Activated CD4-positive, alpha-beta T cell treated with anti-CD3 and anti-CD28 coated beads, Interleukin-2, Interleukin-4, amounts not matched to agents 100 ng/mL and 50 ng/mL, durations not matched to agents 16 hours and 8 hours (primary cell): ENCODE measurements at places on chromosomes 12 and 14.

- DNase-seq = no peak
These were observed 407.3 kb downstream of the AEBP2 start for GRCh38 chr12:19846574-19846973.

- peak; percentile 82 for DNase-seq
These were observed 412.9 kb downstream of the RAD51B start for GRCh38 chr14:68232300-68233055.

DNA sequence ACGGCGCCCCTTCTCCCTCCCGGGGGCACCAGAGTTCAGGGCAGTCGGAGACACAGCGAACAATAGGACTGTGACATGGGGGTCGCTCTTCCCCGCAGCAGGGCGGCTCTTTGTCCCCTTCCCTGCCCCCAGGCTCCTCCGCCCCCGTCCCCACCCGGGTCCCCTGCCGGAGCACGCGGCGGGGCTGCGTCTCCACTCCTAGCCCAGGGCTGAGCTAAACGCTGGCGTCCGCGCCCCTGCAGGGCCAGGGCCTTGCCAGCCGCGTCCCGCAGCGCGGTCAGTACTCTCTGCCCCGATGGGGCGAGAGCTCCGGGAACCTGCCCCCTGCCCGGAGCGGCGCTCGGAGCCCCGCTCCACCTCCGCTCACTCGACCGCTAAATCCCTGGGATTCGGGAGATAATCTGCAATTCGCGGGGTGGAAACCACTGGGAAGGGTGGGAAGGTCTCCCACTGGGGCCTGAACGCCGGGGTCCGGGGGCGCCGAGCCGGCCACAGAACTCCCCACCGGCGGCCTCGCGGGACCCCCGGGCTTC is 825 bp upstream of the CCDC85C start:
- no peak for DNase-seq

DNA sequence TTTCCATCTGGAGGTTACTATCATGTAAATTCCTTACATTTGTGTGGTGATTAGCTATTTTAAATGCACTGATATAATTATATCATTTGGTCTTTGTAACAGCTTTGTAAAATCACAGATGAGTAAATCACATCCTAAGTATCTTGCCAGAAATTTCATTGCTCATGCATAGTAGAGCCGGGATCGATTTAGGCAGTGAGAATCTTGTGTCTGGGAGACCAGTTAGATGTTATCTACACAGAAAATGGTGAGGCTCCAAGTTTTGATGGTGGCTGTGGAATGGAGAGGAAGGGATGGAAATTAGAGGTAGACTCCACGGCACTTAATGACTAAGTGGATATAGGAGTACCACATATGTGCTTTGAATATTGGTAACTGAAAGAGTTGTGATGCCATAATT is 156.3 kb downstream of the MSRB3 start:
- no peak for DNase-seq

GRCh38 chr12:115155665-115156645 is 472.0 kb upstream of the TBX3 start:
- DNase-seq = no peak

DNA sequence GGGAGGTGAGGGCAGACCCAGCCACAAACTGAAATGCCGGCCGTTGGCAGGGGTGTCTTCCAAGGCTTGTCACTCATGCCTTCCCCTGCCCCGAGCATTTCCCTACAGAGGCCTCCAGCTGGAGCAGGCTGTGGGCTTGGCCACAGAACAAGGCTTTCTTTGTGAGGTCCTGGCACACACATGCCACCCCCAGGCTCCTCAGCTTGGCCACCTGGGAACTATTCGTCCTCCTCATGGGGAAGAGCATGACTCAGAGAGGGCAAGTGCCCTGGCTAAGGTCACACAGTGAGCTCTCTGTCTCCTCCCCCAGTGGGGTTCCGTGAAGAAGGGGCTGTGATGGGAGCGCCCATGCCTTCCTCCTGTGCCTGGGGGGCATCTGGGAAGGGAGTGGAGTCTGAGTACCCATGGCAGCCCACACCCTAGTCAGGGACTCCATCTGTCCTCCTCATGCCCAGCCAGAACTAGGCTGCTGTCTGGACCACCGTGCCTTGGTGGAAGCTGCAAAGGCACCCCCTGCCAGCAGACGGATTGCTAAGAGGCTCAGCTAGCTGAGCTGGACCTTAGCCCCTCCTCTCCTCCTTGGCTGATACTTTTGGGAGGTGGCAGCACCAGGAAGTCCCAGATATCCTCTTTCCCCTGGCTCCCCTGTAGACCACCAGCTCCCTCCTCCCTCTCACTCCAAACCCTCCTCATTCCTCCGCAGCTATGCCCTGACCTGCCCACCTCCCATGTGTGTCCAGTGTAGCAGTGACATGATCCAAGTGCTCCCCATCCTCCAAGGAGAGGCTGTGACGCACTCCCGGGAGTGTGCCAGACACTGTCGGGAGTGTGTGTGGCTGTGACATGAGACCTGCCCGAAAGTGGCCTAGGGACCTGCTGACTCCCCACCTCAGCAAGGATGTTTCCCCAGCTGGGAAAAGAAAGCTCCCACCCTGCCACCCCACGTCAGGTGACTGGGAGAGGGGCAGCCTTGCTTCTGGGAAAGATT is 21.4 kb downstream of the ABCB9 start:
- DNase-seq = no peak

DNA sequence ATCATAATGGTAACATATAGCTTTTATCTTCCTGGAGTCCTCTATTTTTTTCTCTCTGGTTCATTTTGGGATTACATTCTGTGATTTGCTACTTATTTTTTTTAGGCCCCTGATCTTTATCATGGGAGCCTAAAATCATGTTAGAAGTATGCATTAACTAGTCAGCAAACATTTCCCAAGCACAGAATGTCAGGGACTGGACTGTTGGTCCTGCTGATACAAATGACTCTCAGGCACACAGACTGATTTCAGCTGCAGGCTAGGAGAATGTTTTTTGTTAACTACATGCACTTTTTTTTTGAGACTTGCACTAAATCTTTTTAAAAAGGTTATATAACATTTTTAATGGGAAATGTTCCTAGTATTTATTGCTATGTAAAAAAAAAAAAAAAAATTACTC is 131.1 kb downstream of the ACSS3 start:
- DNase-seq = no peak

GRCh38 chr12:104427547-104427938 is 29.2 kb upstream of the CHST11 start:
- DNase-seq = peak; percentile 39

- DNase-seq = peak; percentile 93
These were observed 22.3 kb downstream of the GALNT6 start for GRCh38 chr12:51368640-51369517.

DNA sequence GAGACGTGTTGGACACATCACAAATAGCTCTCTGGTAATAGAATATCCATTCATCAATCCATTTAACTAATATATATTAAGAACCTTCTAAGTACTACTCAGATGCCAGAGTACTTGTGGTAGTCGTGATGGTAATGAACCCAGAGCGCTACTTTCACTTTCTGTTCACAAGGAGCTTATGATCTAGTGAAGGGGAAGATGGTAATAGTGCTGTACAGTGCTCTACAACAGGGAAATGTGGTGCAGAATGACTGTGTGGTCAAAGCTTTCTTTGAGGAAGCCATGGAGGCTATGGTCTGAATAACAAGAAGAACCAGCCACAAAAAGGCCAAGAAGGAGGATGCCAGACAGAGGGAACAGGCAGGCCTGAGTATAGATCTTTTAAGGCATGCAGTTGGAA is 212.0 kb downstream of the PTPRO start:
- peak; percentile 49 for DNase-seq

GRCh38 chr12:25644979-25645378 is 91.9 kb upstream of the LMNTD1 start:
- DNase-seq = no peak

DNA sequence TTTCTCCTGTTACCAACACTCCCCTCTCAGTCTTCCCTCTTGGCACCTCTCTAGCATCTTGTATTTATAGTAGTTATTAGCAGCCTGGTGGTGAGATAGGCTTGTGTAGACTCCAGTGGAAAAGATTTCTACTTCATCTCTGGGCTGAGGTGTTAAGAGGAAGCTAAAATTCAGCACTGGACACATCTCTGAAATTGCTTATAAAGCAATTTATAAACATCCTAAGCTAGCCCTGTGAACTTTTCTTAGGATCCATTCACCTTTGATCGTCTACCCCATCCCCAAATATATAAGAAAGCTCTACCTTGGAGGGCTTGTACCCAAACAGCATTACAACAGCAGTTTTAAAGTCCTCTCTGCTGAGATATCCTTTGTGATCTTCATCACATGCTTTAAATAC is 928 bp downstream of the EFCAB11 start:
- no peak for DNase-seq

DNA sequence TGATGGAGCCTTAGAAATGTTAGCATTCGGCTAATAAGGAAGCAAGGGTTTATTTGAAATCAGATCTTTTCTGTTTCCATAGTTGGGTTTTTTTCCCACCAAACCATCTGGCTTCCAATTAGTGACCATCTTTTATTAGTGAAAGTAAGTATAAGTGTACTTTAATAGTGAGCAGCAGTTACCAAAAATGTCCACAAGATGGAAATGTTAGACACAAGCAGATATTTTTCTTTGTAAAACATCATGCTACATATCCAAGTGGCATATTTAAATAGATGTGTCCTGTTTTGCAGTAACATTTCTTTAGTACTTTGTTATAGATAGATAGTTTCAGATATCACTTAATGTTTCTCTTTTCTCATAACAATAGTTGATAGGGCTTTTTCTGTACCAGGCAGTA is 28.8 kb downstream of the YEATS4 start:
- no peak for DNase-seq

DNA sequence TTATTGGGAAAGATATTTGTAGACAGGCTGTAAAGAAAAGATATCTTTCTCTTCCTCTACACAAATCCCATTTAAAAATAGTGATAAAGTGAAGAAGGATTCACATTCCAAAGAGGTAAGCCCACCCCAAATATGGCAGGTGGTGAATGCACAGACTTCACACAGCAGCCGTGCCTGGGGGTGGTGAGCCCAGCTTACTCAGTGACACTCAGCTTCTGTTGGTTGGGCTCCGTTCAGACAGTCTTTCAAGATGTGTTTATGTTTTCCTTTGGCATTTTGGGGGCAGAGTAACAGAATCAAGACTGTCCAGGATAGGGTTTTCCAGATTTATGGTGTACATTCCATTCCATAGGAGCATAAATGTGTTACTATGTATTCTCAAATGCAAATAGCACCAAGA is 4.1 kb upstream of the COL2A1 start:
- no peak for DNase-seq

DNA sequence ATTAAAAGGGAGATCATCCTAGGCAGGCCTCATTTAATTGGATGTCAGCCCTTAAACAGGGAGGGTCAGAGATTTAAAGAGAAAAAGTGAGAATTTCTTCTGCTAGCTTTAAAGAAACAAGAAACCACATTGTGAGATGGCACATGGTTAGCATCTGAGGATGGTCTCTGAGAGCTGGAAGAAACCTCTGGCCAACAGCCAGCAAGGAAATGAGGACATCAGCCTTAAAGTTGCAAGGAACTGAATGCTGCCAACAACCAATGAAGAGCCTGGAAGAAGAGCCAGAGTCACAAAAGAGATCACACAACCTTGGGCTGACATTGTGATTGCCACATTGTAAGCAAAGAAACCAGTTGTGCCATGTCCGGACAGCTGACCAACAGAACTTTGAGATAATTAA is 17.5 kb upstream of the FAR2 start:
- DNase-seq = no peak

DNA sequence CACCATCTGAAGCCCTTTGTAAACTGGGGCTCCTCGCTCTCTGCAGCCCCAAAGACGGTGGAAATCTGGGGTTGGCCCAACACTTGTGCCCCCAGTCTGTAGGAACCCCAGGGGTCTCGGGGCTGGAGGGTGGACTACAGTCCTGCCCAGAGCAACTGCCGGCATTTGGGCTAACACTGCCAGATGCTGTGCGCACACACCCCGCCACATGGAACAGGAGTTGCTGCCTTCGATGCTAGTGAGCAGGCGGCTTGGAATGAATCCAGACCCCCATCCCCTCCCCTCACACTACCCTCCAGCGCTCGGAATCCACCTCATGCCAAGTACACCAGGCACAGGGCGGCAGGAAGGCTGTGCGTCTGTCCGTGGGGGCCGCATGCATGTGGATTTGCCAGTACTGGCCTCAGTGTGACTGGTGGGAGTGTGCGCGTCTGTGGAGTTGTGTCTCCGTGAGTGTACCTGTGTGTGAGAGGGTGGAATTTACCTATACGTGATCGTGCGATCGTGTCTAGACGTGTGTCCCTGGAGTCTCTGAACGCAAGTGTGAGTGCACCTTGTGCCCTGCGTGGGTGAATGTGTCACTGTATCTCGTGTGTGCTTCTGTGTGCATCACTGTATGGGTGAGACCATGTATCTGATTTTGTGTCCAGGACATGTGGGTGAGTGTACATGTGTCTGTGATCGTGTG is 5.1 kb downstream of the LHX5 start:
- DNase-seq = no peak

DNA sequence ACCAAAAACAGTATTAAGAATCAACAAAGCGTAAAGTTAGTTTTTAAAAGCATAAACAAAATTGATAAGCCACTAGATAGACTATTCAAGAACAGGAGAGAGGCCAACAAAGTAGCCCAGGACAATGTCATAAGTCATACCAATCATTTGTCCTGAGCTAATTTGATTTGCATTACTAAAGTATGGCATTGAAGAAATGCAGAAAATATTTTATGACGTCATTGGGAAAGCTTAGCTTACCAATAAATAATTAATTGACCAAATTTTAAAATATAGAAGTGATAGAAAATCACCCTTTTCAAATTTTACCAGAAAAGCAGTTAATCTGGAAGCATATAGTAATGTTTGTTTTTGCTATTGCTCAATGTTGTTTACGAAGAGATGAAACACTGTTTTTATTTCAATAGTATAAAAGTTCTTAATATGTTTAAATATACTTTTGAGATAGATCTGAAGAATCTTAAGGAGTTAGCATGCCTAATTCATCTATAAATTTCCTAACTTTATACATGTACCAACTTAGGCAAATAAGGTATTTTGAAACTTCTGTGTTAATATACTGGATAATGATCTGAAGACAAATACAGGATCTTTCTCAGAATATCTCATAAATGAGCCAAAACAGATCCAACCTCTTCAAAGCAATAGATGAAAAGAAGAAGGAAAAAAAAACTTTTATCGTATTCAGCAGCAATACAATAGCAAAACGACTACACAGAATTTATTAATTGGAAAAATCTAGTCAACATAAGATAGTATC is 1118.5 kb downstream of the SLC16A7 start:
- DNase-seq = no peak

DNA sequence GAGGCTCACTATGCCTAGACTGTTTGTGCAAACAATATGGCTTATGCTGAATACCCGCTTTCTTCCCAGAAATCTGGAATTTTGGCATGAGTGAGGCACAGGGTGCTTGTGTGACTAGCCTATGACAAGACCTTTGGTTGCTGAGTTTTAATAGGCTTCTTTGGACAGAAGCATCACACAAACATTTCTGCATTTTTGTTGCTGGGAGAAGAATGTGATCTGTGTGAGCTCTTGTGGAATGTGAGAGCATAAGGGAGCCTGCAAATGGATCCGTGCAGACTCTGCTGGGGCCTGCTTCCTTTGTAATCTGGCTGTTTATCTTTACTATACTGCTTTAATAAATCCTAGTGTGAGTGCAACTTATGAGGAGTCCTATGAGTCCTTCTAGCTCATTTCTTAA is 83.0 kb upstream of the ZDHHC17 start:
- DNase-seq = no peak

GRCh38 chr14:50804181-50804721 is 26.7 kb downstream of the NIN start:
- DNase-seq = no peak

- DNase-seq = no peak
These were observed 1.3 kb downstream of the AK7 start for GRCh38 chr14:96393071-96393691.
